ENCODE measurements at places on chromosomes 7 and 10. TPM values are rescaled to one million over a fixed set of nuclear protein-coding genes. Genes with fewer than 3 reads are reported as not detected.
A peak's percentile ranks its signal among the peaks of the same experiment; 100 is the strongest.

GRCh38 chr7:56062382-56062781 is 1.7 kb upstream of the SUMF2 start:
- DNase-seq: no peak
- H3K4me1 ChIP-seq: peaks cover 40% of the 10 kb centered on the region
- H3K27ac ChIP-seq: peak overlapping the region; percentile 86
- no peak overlapping the region for H3K4me3 ChIP-seq
- no peaks in the 10 kb centered on the region for H3K27me3 ChIP-seq

DNA sequence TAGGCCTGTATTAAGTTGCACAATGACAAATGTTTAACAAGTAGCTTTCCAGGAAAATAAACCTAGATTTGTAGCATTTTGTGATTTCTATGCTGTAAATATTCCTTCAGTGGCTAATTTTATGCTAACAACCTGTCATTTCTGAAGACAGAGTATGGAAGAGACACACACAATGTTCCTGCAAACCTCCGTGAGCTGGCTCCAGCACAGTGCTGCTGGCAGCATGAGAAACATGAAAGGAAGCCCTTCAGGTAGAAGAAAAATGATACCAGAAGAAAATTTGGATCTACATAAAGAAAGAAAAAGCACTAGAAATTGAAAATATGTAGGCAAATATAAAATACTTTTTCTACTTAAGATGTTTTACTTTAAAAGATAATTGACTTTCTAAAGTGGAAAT is 69.5 kb upstream of the CTTNBP2 start:
- H3K27ac ChIP-seq: no peak overlapping the region
- H3K27me3 ChIP-seq: no peaks in the 10 kb centered on the region
- DNase-seq: no peak
- no peaks in the 10 kb centered on the region for H3K4me1 ChIP-seq

GRCh38 chr7:139457153-139457946 is 26.1 kb downstream of the KLRG2 start:
- peaks cover 6% of the 10 kb centered on the region for H3K27me3 ChIP-seq
- H3K4me3 ChIP-seq: no peak overlapping the region
- no peaks in the 10 kb centered on the region for H3K36me3 ChIP-seq
- peak overlapping the region; percentile 9 for H3K27ac ChIP-seq
- DNase-seq: peak; percentile 54

- DNase-seq: no peak
- peaks cover 15% of the 10 kb centered on the region for H3K27me3 ChIP-seq
- no peaks in the 10 kb centered on the region for H3K36me3 ChIP-seq
- H3K4me1 ChIP-seq: no peaks in the 10 kb centered on the region
These were observed 379.1 kb upstream of the GALNT17 start for GRCh38 chr7:70752794-70753241.

The FBXL15 gene
- 25.4 TPM for total RNA-seq

GRCh38 chr10:69673521-69673920 is 43.5 kb downstream of the FAM241B start:
- no peak overlapping the region for H3K4me3 ChIP-seq
- H3K4me1 ChIP-seq: no peaks in the 10 kb centered on the region
- H3K27ac ChIP-seq: no peak overlapping the region
- no peak for DNase-seq

- no peaks in the 10 kb centered on the region for H3K4me1 ChIP-seq
- H3K36me3 ChIP-seq: no peaks in the 10 kb centered on the region
- no peaks in the 10 kb centered on the region for H3K27me3 ChIP-seq
- H3K27ac ChIP-seq: no peak overlapping the region
- DNase-seq: no peak
These were observed 140.6 kb upstream of the TMEM168 start for GRCh38 chr7:112930787-112931186.

GRCh38 chr7:29122081-29122480 is 24.3 kb downstream of the CPVL start:
- DNase-seq: no peak
- H3K36me3 ChIP-seq: no peaks in the 10 kb centered on the region
- H3K27ac ChIP-seq: no peak overlapping the region
- H3K4me3 ChIP-seq: no peak overlapping the region
- no peaks in the 10 kb centered on the region for H3K4me1 ChIP-seq

- no peak for DNase-seq
- no peak overlapping the region for H3K27ac ChIP-seq
- no peak overlapping the region for H3K4me3 ChIP-seq
- H3K4me1 ChIP-seq: no peaks in the 10 kb centered on the region
- H3K27me3 ChIP-seq: no peaks in the 10 kb centered on the region
These were observed 86.2 kb upstream of the PPIF start for GRCh38 chr10:79260811-79261740.

- peaks cover 4% of the 10 kb centered on the region for H3K4me1 ChIP-seq
- no peak overlapping the region for H3K4me3 ChIP-seq
- no peaks in the 10 kb centered on the region for H3K36me3 ChIP-seq
- H3K27me3 ChIP-seq: peaks cover 12% of the 10 kb centered on the region
- H3K27ac ChIP-seq: no peak overlapping the region
- no peak for DNase-seq
These were observed 32.6 kb upstream of the RADIL start for GRCh38 chr7:4916113-4916512.

The SSC4D gene
- total RNA-seq: 1.2 TPM

GRCh38 chr10:8043569-8044306 is 10.8 kb upstream of the GATA3 start:
- no peak for DNase-seq
- H3K4me3 ChIP-seq: no peak overlapping the region
- H3K4me1 ChIP-seq: peaks cover 14% of the 10 kb centered on the region
- H3K36me3 ChIP-seq: no peaks in the 10 kb centered on the region
- H3K27me3 ChIP-seq: peaks cover 55% of the 10 kb centered on the region

The USP6NL gene
- total RNA-seq: 26.6 TPM

DNA sequence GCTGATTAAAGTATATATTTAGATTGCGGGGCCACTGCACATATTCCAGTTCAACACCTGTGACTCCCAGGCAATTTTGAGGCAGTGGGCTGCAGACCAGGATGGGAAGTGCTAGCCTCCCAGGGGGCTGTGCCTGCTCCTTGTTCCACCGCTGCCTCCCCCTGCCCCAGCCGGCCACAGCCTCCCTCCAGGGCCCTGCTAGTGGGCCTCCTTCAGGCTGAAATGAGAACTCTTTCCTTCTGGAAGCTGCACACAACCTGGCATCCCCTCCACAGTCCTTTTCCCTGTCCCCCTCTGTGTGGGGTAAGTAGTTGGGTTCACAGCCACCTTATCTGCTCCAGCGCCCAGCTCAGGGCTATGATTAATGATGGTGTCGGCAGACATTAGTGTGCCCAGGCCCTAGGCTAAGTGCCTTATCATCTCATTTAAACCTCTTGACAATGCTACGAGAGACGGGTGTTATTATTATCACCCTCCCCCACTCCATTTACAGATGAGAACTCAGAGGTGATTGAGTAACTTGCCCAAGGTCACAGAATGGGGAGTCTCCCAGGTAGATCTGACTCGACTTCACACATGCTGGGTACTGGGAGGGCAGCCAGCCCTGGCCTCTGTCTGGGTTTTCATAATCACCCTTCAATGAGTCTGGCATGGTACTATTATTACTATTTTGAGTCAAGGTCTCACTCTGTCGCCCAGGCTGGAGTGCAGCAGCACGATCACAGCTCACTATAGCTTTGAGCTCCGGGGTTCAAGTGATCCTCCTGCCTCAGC is 10.8 kb upstream of the SFRP5 start:
- DNase-seq: no peak
- peaks cover 3% of the 10 kb centered on the region for H3K4me1 ChIP-seq
- no peak overlapping the region for H3K27ac ChIP-seq
- H3K4me3 ChIP-seq: no peak overlapping the region
- no peaks in the 10 kb centered on the region for H3K27me3 ChIP-seq

The GPR26 gene
- not detected for total RNA-seq

GRCh38 chr7:84069033-84069432 is 125.6 kb downstream of the SEMA3A start:
- H3K4me3 ChIP-seq: no peak overlapping the region
- H3K27ac ChIP-seq: no peak overlapping the region
- DNase-seq: no peak
- H3K27me3 ChIP-seq: no peaks in the 10 kb centered on the region
- no peaks in the 10 kb centered on the region for H3K4me1 ChIP-seq

The OPN4 gene
- not detected for total RNA-seq

The GNG11 gene
- total RNA-seq: not detected

The CPN1 gene
- total RNA-seq: 0.09 TPM

GRCh38 chr7:47180516-47180826 is 401.4 kb downstream of the TNS3 start:
- no peaks in the 10 kb centered on the region for H3K36me3 ChIP-seq
- no peak overlapping the region for H3K4me3 ChIP-seq
- DNase-seq: no peak
- H3K27ac ChIP-seq: no peak overlapping the region

The PLAC9 gene
- total RNA-seq: not detected

DNA sequence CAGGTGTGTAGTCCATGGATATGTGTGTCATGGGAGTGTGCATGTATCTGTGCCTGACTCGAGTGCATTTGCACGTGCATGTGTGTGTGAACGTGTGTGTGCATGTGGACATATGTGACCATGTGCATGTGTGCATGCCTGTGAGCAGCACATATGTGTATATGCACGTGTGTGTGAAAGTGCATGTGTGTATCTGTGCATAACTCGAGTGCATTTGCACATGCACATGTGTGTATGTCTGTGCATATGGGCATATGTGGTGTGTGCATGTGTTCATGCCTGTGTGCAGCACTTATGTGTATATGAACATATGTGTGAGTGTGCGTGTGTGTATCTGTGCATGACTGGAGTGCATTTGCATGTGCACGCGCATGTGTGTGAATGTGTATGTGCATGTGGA is 35.2 kb upstream of the GNA12 start:
- H3K36me3 ChIP-seq: no peaks in the 10 kb centered on the region
- no peak overlapping the region for H3K4me3 ChIP-seq
- peaks cover 27% of the 10 kb centered on the region for H3K4me1 ChIP-seq

DNA sequence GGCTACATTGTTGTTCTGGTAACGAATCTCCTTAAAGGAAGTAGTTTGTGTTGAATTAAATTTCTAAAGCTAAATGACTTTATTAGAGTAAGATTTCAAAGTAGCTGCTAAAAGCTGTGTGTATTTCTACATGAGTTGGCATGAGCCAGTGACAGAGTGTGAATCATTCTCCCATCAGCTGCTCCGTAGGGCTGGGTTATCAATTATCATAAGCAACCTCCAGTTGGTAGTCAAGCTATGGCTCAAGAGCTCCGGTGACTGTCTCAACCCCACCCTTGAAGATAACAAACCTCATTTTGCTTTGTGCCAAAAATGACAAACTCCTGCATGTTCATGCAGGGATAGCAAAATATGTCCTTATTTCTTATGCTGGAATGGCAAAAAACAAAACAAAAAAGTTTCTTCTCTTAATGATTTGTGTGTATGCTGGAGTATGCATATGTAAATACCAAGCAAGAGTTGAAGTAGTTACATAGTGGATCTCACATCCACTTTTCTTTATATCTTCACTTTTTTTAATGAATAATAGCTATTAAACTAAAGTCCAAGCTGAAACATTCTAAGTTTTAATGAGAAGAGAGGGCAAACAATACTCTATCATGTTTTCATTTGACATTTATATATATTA is 249.4 kb downstream of the CACNA2D1 start:
- no peak overlapping the region for H3K4me3 ChIP-seq
- no peaks in the 10 kb centered on the region for H3K27me3 ChIP-seq
- H3K27ac ChIP-seq: no peak overlapping the region
- no peaks in the 10 kb centered on the region for H3K36me3 ChIP-seq
- no peak for DNase-seq

DNA sequence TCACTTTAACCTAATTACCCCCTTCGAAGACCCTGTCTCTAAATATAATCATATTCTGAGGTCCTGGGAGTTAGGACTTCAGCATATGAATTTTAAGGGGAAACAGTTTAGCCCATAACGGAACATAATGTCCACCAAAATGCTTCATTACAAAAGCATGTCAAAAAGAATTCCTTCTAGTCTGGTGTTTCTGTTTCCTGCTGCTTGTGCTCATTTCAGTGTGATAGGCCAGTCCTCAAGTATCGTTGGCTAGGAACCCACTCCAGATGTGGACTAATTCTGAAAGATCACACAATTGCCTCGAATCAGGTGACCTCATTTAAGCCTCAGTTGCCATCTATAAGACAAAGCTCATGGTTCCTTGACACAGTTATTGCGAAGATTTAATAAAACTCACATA is 29.6 kb downstream of the INPP5F start:
- H3K36me3 ChIP-seq: no peaks in the 10 kb centered on the region
- no peaks in the 10 kb centered on the region for H3K4me1 ChIP-seq
- H3K4me3 ChIP-seq: no peak overlapping the region

DNA sequence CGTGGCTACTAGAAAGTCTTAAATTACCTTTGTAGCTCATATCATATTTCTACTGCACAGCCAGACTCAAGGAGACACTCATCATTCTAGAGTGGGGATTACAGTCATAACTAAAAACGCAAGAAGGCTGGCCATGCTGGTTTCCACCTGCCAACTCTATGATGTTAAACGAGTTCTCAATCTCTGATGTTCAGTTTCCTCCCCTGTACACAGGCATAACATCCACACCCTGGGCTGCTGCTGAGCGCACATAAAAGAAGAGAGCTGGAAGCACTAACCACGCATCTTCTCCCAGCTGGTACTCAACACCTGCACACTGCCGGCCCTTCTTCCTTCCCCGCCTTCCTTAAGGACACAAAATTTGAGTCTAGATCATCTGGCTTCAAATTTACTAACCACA is 60.5 kb downstream of the SORBS1 start:
- H3K36me3 ChIP-seq: no peaks in the 10 kb centered on the region
- DNase-seq: no peak
- peaks cover 61% of the 10 kb centered on the region for H3K4me1 ChIP-seq
- H3K27me3 ChIP-seq: no peaks in the 10 kb centered on the region

GRCh38 chr7:15481132-15481531 is 80.7 kb downstream of the AGMO start:
- no peaks in the 10 kb centered on the region for H3K27me3 ChIP-seq
- H3K27ac ChIP-seq: no peak overlapping the region

The MRPL32 gene
- 86.0 TPM for total RNA-seq

- H3K27ac ChIP-seq: no peak overlapping the region
- H3K4me3 ChIP-seq: no peak overlapping the region
- H3K36me3 ChIP-seq: no peaks in the 10 kb centered on the region
- H3K4me1 ChIP-seq: peaks cover 24% of the 10 kb centered on the region
- no peak for DNase-seq
These were observed 5.9 kb downstream of the SCART1 start for GRCh38 chr10:133459454-133460207.

- no peaks in the 10 kb centered on the region for H3K36me3 ChIP-seq
- H3K27ac ChIP-seq: no peak overlapping the region
- DNase-seq: peak; percentile 54
- H3K4me1 ChIP-seq: peaks cover 18% of the 10 kb centered on the region
These were observed 6.0 kb downstream of the FXYD4 start for GRCh38 chr10:43377424-43377883.

The STK17A gene
- total RNA-seq: 12.3 TPM

GRCh38 chr7:140541513-140542227 is 62.4 kb upstream of the MKRN1 start:
- no peaks in the 10 kb centered on the region for H3K36me3 ChIP-seq
- H3K4me1 ChIP-seq: peaks cover 4% of the 10 kb centered on the region
- H3K4me3 ChIP-seq: no peak overlapping the region
- peak; percentile 58 for DNase-seq
- peaks cover 95% of the 10 kb centered on the region for H3K27me3 ChIP-seq
- H3K27ac ChIP-seq: no peak overlapping the region

Data from K562 (cell line).